Hindlimb muscle (tissue), 1 donor: ENCODE measurements at places on chromosomes 7 and 10.
A peak's percentile ranks its signal among the peaks of the same experiment; 100 is the strongest.

- DNase-seq: no peak
These were observed 6.6 kb upstream of the HNRNPF start for GRCh38 chr10:43415544-43415943.

DNA sequence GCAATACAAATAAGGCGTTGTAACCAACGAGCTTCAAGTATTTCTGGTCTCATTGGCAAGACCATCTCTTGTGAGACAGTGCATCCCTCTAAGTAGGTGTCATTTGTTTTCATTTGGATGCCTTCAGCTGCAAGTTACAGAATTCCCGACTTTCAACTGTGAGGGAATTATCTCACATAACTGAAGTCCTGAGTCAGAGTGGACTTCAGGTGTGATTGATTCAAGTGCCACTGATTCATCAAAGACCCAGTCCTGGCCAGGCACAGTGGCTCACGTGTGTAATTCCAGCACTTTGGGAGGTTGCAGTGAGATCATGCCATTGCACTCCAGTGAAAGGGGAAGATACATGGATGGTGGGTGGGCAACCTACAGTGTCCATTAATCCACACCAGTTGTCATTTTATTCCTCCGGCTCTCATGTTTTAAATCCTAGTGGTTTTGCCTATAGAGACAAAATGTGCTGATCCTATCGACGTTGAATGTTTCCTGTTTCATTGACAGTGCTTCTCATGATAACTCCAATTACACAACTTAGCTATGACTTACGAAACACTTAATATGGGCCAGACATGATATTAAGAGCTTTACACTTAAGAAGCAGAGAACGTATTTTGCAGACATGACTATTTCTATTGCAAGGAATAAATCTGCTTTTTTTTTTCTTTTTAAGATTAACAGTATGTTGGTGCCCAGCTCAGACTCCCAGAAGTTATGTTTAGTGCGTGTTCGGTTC is 268.0 kb downstream of the FRMD4A start:
- DNase-seq: no peak

- DNase-seq: peak; percentile 7
These were observed 309.3 kb downstream of the TCERG1L start for GRCh38 chr10:131002031-131002861.

GRCh38 chr7:143407287-143408251 is 1.1 kb downstream of the EPHA1 start:
- DNase-seq: no peak

DNA sequence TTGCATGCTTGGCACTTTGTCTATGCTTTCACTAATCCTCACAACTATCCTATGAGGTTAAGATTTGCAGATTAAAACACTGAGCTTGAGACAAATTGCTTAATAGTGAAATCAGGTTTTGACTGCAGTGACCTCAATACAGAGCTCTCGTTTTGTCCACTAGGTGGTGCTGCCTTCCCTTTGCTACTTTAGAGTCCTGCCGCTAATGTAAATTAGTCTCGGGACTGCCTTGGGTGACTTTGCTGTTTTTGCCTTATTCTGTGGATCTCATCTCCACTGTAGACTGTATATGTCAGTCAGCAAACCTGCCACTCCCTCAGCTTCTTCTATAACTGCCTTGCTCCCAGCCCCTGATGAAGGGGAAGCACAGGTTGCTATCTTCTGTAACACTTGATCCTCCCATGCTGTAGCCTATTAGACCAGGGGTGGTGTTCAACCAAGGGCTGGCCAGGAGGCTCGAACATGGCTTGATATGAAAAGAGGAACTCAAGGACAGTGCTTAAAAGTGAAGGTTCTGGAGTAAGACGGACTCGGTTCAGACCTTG is 26.0 kb downstream of the ASB4 start:
- DNase-seq: peak; percentile 69

DNA sequence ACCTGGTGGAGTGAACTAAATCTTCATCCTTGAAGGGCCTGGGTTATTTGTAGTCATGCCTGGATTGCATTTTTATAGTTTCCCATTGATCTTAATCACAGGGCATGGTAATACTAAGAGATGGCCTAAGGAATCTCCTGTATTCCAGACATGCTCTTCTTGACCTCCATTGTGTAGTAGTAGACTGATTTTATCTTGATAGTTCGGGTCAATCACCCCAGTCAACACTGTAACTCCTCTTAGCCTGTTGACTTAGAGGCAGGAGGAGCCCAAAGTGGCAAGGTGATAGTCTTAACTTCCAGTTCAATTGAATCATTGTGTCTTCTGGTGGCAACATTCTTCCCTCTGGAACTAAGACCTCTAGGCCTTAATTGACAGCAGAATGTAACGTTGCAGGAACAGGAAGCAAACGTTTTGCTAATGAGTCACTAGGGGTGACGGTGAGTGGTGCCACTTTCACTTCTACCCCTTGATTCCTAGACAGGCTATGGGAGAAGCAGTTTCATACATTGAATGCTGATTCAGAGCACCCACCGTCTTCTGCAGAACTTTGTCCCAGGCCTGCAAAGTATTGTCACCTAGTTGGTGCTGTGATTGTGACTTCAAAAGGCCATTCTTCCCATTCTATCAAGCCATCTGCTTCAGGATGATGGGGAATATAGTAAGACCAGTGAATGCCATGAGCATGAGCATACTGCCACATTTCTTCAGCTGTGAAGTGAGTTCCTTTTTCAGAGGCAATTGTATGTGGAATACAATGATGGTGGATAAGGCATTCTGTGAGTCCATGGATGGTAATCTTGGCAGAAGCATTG is 24.0 kb upstream of the PAPSS2 start:
- no peak for DNase-seq

DNA sequence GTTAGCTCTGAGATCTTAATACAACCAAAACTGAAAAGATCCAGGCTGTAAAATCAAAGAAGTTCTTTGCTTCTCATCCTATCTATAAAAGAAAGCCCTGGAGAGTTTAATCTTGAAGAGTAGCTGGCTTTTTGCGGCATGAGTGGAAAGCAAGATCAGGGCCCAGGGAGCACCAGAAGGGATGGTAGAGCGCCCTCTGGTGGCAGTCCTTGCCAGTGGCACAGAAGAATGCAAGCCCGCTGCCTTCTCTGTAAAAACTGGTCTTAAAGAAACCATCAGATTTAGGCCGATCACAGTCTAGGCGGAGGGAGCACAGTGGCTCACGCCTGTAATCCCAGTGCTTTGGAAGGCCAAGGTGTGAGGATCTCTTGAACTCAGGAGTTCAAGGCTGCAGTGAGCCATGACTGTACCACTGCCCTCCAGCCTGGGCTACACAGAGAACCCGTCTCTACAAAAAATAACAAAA is 35.6 kb downstream of the CPN1 start:
- peak; percentile 86 for DNase-seq

- no peak for DNase-seq
These were observed 211.2 kb downstream of the C7orf25 start for GRCh38 chr7:42700406-42701327.

DNA sequence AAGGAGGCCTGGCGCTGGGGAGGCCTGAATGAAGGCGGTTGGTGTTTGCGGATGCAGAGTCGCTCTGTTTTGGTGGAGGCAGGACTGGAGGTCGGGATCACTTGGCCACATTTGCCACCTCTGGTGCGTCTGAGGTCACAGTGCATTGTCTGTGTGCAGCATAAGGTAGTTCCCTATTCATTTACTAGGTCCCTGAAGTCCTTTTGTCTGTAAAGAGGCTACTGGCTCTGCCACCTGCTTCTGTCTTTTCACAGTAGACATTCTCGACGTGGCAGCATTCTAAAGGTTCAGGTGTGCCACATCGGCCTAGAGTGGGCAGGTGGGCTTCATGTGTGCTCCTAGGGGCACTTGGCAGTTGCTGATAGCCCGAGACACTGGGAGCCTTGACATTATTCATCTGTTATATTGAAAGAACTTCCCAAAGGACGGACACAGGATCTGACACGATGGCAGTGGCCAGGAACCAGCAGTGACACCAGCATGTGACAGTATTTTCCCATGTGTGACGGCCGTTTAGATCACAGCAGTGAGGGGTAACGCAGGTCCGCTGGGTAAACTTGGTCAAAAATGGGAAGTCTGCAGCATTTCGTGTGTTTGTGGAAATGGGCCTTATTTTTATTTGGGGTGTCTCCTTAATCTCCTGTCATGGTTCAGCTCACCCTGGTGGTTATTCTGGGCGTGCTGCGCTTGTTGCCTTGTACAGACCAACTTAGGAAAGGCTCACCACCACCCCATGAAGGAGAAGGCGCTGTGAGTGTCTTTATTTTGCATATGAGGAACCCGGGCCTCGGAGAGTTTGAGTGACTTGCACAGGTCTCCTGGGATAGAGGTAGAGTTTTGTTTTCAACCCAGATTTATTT is 5.9 kb downstream of the MGMT start:
- DNase-seq: no peak

GRCh38 chr7:11486271-11486670 is 345.7 kb downstream of the THSD7A start:
- DNase-seq: no peak

- DNase-seq: no peak
These were observed 39.1 kb downstream of the VOPP1 start for GRCh38 chr7:55533050-55533728.

GRCh38 chr10:132021504-132022143 is 39.9 kb upstream of the BNIP3 start:
- DNase-seq: no peak

GRCh38 chr7:26265499-26266075 is 26.1 kb upstream of the SNX10 start:
- no peak for DNase-seq

- no peak for DNase-seq
These were observed 1.3 kb downstream of the INSYN2A start for GRCh38 chr10:127195041-127195506.

GRCh38 chr10:48322017-48322416 is 15.5 kb downstream of the MAPK8 start:
- no peak for DNase-seq

- DNase-seq: no peak
These were observed 259.1 kb downstream of the KLF6 start for GRCh38 chr10:3525832-3526449.

- DNase-seq: no peak
These were observed 119.7 kb downstream of the JMJD1C start for GRCh38 chr10:63346015-63346441.
